Left renal pelvis (tissue), 4 donors: ENCODE measurements at places on chromosomes 16 and 17.

DNA sequence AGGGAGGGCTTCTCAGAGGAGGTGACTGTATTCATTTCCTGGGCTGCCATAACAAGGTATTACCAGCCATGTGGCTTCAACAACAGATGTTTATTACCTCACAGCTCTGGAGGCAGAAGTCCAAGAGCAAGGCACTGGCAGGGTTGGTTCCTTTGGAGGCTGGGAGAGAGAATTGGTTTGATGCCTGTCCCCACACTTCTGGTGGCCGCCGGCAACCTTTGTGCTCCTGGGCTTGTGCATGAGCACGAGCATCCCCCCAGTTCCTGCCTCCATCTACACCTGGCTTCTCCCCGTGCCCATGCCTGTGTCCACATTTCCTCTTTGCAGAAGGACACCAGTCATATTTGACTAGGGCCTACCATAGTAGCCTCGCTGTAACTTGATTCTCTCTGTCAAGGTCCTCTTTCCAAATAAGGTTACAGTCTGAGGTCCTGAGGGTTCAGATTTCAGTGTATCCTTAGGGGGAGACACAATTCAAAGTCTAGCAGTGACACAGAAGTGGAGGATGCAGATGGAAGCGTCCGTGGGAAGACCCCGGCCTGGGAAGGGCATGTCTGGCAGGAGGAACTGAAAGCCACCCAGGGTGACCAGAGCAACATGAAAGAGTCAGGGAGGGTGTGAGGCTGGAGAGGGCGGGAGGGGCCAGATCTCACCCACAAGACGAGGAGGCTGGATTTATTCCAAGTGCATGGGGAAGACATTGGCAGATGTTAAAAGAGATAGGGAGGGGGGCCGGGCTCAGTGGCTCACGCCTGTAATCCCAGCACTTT lies 188.2 kb upstream of the HSBP1 start:
- DNase-seq = no peak

DNA sequence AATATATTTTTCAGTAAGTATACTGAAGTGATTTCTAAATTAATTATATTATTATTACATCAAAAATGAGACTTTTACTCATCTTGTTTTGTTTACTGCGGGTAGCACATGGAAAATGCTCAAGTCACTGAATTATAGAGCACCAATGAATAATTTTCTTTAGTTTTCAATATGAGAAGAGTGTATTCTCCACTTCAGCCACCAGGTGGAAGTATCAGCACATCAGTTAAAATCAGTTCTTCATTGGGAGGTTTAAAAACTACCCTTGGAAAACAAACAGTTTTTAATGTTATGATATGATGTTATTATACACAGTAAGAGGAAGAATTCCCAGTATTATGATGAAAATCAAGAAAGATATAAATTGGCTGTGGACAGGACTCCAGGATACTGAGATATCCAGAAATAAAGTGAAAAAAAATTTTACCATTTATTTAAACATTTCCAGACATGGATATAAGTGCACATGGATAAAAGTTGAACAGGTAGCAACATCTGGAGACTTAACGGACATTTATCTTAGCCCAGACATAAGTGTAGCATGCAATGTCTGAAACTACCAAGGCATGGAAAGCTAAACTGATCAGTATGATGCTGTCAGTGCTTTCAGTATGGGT lies 467.3 kb downstream of the KCNJ2 start:
- DNase-seq = no peak

DNA sequence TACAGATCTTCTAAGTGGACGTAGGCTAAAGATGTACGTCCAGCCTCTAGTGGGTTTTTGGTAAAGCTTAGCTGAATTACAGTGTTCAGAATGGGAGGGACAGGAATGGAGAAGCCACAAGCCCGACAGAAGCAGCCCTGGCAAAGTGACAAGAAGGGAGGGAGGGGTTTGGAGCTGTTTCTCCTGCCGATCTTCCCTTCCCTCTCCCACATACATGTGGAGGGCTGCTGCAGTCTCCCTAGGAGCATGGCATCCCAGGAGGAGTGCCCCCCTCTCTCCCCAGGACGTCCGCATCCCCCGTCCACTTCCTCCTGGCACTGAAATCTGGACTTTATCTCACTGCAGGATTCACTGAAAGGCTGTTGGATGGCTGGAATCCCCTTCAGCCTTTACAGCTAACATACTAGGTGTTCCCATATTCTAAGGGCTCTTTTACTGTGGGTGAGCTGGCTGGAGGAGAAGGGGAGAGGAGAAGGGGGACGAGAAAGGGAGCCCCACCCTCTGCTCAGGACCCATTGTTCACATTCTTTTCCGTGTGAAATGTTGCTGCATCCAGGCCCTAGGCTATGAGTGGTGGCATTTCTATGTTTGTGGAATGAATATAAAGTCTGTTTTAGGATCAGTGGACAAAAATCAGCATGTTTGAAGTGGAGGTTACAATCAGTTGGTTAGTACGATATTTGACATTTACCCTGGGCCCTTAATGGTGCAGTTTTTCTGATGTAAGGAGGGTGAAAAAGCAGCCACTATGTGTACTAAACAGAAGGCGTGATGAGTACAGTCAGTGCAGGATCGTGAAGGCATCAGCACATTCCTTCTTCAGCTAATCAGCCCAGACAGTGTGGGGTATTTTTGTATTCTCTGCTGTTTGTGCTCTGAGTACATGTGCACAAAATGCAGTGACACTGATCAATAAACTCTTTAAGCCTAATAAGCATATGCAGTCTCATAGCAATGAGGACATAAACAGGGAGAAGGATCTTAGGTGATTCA lies 94.6 kb downstream of the SPECC1 start:
- no peak for DNase-seq

- DNase-seq = no peak
Observed at GRCh38 chr17:8029121-8029520, 9.7 kb upstream of the ALOX15B start.

DNA sequence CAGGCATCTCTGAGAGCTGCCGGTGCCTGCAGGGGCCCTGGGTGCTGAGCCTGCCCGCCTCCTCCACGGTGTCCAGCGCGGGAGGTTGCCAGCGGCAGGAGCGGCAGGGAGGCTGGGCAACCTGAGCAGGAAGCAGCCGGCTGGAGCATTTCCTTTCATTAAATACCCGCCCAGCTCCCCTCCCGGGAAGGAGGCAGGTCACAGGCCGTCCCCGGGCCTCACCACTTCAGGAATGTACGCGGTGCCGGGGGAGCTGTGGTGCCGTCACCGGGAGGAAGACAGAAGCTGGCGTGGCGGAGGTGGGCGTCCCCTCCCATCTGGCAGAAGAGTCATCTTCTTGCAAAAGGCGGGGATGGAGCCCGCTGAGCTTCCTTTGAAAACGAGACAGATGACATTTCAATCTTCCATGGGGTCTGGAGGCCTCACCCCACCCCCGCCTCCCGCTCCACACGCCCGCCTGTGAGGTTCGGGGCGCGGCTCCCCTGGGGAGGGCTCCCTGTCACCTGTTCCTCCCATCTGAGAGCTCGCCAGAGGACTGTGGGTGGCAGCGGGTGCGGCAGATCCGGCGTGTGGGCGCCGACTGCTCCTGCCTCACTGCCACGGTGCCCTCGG lies 16.0 kb downstream of the SOX8 start:
- DNase-seq = no peak

- DNase-seq = no peak
Observed at GRCh38 chr17:82215095-82215971, 2.7 kb upstream of the CCDC57 start.

DNA sequence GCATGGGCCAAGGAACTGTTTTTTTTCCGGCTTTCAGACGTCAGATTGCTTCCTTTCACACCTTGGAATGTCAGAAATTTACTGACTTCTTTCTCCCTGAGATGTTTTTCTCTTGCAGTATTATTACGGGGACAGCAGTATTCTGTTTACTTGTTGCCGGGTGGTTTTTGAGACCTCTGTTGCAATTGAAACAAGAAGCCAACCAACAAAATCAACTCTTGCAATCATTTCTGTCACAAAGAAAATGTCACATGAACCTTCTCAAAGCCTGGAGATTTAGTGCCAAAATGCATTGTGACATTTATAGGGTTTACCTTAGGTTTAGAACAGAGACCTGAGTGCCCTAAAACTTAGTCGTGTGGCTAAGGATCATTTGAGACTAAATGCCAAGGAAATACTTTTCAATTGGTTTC lies 174.3 kb downstream of the MAP2K6 start:
- no peak for DNase-seq
